CD8-positive, alpha-beta memory T cell (primary cell): ENCODE measurements at places on chromosomes 6 and 20. TPM values are rescaled to one million over a fixed set of nuclear protein-coding genes. Genes with fewer than 3 reads are reported as not detected.

DNA sequence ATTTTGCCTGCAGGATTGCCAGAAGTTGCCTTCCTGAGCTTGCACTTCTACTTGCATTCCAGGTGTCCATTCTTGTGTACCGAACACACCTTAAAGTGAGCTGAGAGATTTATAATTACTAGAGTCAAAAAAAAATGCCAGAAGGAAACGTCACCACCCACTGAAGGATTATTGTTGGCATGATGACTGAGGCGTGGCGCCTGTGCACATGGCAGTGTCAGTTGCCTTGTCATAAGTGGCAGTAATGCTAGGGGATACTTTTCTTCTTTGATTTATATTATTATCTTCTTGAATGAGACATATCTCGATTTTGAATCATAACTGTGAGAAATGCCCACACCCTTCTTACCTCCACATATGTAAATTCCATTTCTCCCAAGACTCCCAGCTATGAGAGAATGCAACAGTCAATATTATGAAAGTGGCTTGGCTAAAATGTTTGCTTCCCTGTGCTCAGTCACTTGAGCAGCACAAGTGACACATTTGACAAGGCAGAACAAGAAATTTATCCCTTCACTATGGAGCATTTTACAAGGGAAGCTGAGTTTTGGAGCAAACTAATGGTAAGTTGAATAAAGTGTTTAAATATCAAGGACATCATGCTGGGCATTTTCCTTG, 149.5 kb upstream of the SASH1 start:
- no peak for DNase-seq

DNA sequence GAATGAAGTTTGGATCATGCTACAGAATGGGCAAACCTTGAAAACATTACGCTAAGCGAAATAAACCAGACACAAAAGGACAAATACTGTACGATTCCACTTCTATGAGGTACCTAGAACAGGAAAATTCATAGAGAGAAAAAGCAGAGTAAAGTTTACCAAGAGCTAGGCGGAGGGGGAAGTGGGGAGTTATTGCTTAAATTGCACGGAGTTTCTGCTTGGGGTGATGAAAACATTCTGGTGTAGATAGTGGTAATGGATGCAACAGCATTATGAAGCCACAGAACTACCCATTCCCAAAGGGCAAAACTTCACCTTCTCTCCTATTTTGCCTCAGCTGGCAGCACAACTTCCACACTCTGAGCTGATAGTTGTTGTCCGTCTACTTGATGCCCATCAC, 6.4 kb upstream of the PDYN start:
- DNase-seq: no peak

DNA sequence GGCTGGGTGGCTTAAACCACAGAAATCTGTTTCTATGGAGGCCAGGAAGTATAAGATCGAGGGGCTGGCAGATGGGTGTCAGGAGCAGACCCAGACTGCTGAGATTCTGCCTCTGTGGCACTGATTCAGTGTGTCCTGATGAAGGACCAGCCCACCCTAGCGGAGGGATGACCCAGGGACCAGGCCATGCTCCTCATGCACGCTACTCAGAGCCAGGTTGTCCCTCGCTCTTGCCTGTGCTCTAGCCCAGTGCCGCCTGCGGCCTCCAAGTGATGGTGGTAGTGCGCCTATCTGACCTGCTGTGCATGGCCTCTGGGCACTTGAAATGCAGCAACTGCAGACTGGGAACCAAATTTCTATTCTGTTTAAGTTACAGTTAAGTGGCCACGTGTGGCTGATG, 13.1 kb upstream of the APMAP start:
- no peak for DNase-seq

DNA sequence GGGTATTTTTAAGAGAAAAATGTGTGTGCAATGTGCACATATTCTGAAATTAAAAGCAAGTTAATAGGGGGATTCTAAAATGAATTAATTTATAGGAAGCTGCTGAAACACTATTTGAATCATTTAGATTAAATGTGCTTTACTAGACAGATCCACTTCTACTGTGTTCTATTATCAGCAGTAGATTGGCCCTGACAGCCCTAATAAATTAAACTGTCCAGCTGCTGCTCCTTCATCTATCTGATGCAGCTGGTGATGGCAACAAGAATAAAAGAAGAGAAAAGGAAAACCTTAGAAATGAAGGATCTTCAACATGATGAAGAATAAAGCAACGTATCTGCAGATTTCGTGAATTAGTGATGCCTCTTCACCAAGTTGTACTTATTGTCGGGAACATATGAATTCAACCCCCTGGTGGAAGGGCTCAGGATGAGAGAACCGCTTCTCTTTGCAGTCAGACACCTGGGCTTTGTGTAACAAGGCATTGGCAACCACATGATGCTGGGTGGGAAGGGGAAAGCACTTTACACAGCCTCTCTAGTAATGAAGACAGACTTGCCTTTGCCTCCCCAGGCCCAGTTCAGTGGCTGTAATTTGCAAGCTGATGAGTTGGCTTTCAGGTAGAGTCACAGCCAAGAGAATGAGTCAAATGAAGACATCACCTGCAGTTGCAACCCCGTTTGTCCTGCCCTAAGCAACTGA, 94.4 kb downstream of the LAMP5 start:
- DNase-seq: no peak

DNA sequence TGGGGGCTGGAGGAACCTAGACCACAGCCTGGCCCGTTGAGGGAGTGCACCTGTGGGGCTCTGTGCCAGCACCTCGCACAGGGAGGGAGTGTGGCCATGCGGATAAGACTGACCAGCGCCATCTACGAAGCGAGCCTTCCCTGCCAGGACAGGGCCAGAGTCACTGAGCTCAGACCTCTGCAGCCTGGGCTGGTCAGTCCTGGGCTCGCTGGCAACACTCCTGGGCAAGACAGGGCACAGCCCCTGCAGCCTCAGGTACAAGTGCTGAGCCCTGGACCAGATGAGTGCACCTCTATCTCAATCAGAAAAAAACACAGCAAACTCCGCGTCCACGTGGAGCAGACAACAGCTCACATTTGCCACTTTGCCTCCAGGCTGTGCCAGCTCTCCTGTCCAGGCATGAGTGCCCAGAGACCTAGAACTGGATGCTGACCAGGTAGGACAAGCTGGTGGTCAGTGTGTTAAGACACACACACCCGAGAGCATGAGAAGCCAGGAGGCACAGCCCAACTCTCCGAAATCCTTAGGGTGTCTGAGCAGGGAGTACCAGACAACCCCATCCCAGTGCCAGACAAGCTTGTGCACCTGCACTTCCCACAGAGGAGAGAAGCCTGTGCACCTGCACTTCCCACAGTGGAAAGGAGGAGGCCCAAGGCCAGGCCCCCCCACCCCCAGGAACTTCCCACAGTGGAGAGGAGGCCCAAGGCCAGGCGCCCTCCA, 4.9 kb downstream of the ARFRP1 start:
- no peak for DNase-seq

- no peak for DNase-seq
Measured at GRCh38 chr6:123658848-123659247, 22.1 kb upstream of the TRDN start.

- no peak for DNase-seq
Measured at GRCh38 chr20:61042506-61043385, 209.3 kb upstream of the CDH4 start.

Gene TRDN
- not detected for polyA plus RNA-seq

Gene GGTLC1
- polyA plus RNA-seq: not detected

Gene SLC52A3
- polyA plus RNA-seq: not detected
